Lung (tissue), 17 donors: ENCODE measurements at places on chromosomes 6 and 20.

- no peak for DNase-seq
Observed at GRCh38 chr6:100449239-100449691, 15.5 kb downstream of the SIM1 start.

GRCh38 chr6:135810486-135810885, 41.0 kb upstream of the PDE7B start:
- DNase-seq: no peak

DNA sequence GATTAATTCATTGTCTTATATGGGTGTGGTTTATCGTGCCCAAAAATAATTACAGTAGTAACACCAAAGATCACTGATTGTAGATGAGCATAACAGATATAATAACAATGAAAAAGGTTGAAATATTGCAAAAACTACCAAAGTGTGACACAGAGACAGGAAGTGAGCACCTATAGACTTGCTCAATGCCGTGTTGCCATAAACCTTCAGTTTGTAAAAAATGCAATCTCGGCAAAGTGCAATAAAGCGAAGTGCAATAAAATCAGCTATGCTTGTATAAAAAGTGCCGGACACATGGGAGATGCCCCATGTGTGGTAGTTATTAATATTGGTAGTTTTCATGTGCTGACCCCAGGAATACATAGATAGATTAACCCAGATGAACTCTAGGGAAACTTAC, 192.6 kb downstream of the NRN1 start:
- no peak for DNase-seq

GRCh38 chr6:142531727-142532126, 229.9 kb downstream of the ADGRG6 start:
- DNase-seq: no peak

DNA sequence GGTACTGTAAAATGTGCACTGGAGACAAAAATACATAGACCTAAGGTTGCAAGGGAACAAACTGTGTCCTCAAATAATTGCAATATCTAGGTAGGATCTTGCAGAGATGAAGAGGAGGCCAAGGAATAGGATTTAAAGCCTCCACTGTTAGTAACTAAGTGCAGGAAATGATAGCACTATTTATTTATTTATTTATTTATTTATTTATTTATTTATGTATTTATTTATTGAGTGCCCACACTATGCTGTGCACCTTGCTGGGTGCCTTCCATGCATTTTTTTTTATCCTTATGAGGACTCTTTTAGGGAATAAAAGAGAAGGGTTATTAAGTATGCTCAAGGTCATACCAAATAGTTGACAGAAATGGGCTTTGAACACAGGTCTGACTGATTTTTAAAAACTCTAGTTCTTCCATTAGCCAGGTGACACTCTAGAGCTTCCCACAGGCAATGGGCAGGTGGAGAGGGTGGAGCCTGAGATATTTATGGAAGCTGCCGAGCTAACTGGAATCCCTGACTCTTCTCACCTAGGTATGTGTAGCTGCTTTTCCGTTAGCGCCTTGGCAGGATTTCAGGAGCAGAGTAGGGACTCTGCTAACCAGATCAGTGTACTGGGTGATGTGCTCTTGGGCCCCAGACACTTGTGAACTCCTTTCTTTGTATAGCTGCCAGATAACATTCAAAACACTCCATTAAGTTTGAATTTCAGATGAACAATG, 12.8 kb upstream of the NUP153 start:
- DNase-seq: no peak

- DNase-seq: no peak
Observed at GRCh38 chr6:44329858-44330257, 12.6 kb upstream of the SPATS1 start.

DNA sequence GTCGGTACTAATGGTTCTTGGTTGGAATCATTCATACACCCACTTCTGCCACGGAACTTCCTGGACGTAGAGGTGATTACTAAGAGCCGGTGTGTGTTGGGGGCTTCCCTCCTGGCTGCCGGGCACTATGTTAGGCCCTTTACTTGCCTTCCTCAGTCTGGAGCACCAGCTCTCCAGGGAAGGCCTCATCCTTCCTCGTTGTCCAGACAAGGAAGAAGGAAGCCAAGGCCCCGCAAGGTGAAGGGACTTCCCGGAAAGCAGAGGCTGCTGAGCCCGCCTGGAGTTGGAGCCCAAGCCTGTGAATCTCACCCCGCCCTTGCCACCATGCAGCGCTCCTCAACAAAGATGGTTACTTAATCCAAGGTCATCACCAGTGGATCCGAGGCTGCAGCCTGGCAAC, 26.2 kb downstream of the AAR2 start:
- DNase-seq: no peak

- no peak for DNase-seq
Observed at GRCh38 chr6:69820438-69820837, 23.6 kb upstream of the LMBRD1 start.

- DNase-seq: no peak
Observed at GRCh38 chr6:42120895-42121865, 21.2 kb downstream of the C6orf132 start.

GRCh38 chr20:19543101-19543500, 215.0 kb upstream of the RIN2 start:
- no peak for DNase-seq

GRCh38 chr6:41654698-41655151, 16.5 kb downstream of the MDFI start:
- DNase-seq: no peak

- no peak for DNase-seq
Observed at GRCh38 chr6:77228279-77228678, 235.0 kb downstream of the HTR1B start.

GRCh38 chr6:160412993-160413392, 64.8 kb downstream of the SLC22A3 start:
- no peak for DNase-seq

GRCh38 chr6:145138469-145139139, 596.7 kb downstream of the EPM2A start:
- DNase-seq: no peak

DNA sequence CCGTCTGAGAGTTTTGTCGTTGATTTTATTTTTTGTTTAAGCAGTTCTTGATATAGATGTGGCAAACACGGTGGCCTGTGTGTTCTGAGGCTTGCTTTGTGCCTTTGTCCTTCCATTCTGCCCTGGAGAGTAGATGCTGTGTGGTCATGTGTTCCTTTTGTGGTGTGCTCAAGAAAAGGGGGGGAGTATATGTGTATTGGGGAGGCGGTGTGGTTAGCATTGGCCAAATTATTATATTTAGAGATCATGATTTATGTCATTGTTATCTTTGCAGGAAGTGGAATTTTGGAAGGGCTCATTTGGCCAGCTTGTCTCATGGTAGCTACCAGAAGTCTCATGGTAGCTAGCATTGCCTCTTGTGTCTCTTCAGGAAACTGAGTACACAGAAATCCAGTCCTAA, 16.4 kb downstream of the RREB1 start:
- no peak for DNase-seq

GRCh38 chr6:41714556-41715273, 20.7 kb downstream of the TFEB start:
- no peak for DNase-seq

DNA sequence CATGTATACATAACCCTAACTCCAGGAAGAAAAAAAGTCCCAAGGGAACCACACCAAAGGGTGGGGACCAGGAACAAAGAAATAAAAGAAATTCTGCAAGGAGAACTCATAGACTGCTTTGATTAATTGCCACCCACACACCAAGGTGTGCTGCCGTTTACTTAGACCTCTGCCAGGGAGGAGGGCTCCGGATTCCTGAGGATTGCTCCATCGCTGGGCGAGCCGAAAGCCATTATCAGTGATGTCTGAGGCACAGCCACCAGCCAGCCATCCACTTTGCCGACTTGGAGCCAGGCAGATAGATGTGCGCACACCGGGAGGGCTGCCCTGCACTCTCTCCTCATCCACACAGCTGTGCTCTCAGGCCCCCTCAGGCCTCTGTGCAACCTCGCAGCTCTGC, 272.7 kb upstream of the FOXQ1 start:
- DNase-seq: no peak

GRCh38 chr20:38073307-38074071, 39.9 kb downstream of the RPRD1B start:
- DNase-seq: peak; percentile 98

DNA sequence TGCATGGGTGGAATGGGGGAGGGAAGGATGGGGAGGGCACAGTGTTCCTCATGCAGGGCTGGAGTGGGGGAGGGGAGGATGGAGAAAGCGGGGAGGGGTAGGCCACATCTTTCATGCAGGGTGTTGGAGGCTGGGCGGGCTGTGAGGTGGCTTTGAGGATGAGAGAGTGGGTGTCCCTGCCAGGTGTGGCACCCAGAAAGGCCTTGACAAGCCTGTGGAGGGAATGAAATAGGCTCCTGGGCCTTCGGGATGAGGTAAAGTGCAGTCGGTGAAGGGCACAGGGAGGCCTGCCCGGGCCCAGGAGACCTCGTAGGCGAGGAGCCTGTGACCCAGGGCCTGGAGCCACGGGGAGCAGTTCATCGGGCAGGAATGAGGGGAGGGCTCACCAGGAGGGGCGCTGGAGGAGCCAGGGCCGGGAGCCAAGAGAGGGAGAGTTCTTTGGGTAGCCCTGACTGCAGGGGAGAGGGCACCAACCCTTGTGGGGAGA, 7.6 kb downstream of the CEBPB start:
- no peak for DNase-seq

DNA sequence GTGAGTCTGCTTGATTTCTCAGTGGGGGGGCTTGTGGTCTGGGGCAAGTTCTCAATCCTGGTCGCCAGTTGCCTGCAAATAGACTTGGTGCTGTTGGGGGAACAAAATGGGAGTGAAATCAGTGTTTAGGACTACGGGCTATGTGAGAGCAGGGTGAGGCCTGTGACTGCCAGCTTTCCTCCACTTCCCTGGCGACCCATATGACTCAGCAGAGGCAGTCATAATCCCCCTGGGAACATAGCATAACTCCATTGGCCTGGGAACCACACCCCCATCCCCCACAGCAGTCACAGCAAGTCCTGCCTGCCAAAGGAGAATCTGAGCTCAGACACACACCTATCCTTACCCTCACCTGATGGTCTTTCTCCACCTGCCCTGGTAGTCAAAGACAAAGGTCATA, 387.9 kb downstream of the LMBRD1 start:
- no peak for DNase-seq

DNA sequence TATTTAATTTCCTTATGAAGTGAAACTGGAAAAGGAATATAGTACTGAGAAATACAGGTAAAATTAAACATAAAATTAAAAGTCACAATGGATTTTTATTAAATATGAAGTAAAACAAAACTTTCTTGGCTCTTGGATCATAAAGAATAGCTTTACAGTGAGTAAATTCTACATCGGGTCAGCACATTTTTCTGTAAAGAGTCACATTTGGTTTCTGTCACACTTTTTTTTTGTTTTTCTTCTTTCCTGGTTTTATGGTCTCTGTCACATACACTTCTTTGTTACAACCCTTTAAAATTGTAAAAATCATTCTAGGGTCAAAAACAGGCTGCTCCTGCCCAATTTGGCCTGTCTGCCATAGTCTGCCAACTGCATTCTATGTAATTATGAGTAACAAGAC, 254.4 kb upstream of the POU3F2 start:
- DNase-seq: no peak

GRCh38 chr20:45405571-45406259, 2.4 kb upstream of the DBNDD2 start:
- no peak for DNase-seq

DNA sequence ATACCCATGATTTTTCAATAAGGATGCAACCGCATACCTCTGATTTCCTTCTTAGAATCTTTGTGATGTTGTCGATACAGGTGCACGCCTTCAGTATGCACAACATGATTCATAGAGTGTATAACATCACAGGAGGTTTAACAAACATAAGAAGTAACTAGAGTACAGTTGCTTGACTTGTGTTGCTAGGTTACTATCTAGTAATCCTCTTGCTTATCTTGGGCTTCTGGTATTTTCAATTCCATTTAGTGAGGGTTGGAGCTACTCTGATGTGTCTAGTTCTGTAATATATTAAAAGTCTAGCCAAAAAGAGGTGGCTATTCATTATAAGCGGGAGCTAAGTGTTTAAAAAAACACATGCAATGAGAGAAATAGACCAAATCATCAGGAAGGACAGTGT, 85.5 kb upstream of the TENT5A start:
- no peak for DNase-seq

GRCh38 chr20:50427719-50428083, 82.5 kb upstream of the PTPN1 start:
- peak; percentile 73 for DNase-seq

GRCh38 chr6:159039885-159040258, 4.9 kb downstream of the TAGAP start:
- DNase-seq: no peak

- no peak for DNase-seq
Observed at GRCh38 chr6:128964233-128964755, 81.4 kb downstream of the LAMA2 start.

DNA sequence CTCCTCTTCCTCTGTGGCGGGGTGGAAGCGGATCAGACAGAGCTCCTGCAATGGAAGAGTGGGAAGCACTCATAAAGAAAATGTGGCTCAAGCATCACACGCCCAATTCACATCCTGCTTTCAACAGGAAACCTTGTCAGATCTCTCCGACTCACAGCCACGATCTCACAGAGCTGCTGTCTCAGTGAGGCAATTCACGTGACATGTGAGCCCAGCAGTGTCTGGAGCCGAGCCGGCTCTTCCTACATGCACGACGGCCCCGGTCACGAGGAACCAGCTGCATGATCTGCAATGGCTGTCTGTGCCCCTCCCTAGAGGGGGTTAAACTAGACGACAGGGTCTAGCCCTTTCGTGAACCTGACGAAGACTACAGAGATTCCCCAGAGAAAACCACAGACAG, 29.5 kb upstream of the TCFL5 start:
- no peak for DNase-seq

GRCh38 chr20:54320148-54320607, 112.3 kb downstream of the PFDN4 start:
- DNase-seq: no peak

GRCh38 chr6:41900861-41901260, 5.7 kb upstream of the USP49 start:
- DNase-seq: no peak

DNA sequence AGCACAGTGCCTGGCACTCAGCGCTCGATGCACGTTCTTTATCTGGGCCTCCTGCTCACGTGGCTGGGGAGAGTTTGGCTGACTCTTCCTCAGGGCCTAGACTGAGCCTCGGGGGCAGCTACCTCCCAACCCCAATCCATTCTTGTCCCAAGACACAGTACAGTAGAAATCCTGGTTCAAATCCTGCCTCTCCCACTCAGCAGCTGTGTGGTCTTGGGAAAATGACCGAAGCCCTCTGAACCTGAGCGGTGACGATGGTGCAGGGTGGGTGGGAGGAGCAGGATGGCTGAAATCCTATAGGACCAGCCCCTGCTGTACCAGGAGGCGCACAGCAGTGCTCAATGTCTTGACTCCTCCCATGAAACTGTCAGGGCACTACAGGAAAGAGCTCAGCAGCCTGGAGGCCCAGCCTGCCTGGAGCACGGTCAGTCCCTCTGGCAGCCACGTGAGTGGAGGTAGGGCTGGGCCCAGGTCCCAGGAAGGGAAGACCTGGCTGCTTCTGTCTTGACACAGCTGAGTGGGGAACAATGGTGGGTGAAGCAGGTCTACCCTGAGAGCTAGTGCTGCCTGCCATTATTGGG, 31.5 kb downstream of the PDRG1 start:
- DNase-seq: no peak
